T-cell (primary cell): ENCODE measurements at places on chromosomes 11 and 22. TPM values are rescaled to one million over a fixed set of nuclear protein-coding genes. Genes with fewer than 3 reads are reported as not detected.
A peak's percentile ranks its signal among the peaks of the same experiment; 100 is the strongest.

Gene GPR152
- not detected for total RNA-seq

Gene OR8A1
- total RNA-seq = not detected

Gene NXPE1
- not detected for total RNA-seq

Gene PGA5
- total RNA-seq = not detected

DNA sequence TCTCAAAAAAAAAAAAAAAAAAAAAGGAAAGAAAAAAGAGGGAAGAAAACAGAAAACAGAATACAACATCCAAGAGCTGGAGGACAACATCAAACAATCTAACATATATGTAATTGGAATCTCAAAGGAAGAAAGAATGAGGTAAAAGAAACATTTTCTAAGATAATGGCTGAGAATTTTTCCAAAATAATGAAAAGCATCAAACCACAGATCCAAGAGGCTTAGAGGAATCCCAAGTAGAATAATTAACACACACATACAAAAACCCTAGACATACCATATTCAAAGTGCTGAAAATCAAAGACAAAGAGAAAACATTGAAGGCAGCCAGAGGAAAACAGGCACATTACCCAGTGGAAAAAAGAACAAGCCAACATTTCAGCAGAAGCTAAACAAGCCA is 4.9 kb downstream of the SULT4A1 start:
- no peak overlapping the region for H3K4me3 ChIP-seq
- H3K36me3 ChIP-seq = no peaks in the 10 kb centered on the region
- no peak overlapping the region for H3K27ac ChIP-seq
- H3K4me1 ChIP-seq = peaks cover 2% of the 10 kb centered on the region
- H3K27me3 ChIP-seq = peaks cover 68% of the 10 kb centered on the region

DNA sequence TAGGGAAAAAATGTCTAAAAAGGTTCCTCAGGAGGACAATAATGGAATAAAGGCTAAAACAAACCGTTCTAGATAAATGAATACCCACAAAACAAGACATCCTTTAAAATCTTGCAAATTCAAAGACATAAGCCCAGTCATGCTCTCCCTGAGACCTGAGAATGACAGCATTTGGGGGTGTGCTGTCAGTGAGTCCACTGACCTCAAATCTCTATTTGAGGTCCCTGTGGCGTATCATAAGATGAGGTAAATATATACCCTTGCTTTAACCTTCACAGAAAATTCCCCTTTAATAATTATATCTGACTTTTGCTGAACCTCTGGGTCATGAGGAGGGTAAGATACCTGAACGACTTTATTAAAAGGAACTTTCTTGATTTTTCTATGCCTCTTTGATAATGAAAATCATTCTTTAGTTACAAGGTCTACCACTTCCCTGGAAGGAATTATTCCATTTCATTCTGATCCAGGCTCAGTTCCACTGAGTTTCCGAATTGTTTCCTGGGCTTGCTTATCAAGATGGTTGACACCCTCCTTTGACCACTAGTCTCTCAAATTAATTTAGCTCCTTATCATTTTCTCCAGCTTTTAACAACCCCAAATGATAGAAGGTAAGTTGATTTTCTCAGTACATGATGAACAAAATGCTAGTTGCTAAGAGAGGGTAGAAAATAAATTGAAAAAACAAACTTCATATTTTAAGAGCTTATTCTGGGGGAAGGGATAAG is 53.8 kb upstream of the CHRM4 start:
- no peaks in the 10 kb centered on the region for H3K4me1 ChIP-seq
- no peak for DNase-seq
- H3K27ac ChIP-seq = no peak overlapping the region
- no peak overlapping the region for H3K4me3 ChIP-seq
- H3K36me3 ChIP-seq = peaks cover 22% of the 10 kb centered on the region

- H3K36me3 ChIP-seq = no peaks in the 10 kb centered on the region
- H3K4me3 ChIP-seq = no peak overlapping the region
- H3K27ac ChIP-seq = no peak overlapping the region
- no peak for DNase-seq
- no peaks in the 10 kb centered on the region for H3K4me1 ChIP-seq
- H3K27me3 ChIP-seq = peaks cover 11% of the 10 kb centered on the region
Measured at GRCh38 chr22:44372611-44373010, 59.9 kb upstream of the SHISAL1 start.

DNA sequence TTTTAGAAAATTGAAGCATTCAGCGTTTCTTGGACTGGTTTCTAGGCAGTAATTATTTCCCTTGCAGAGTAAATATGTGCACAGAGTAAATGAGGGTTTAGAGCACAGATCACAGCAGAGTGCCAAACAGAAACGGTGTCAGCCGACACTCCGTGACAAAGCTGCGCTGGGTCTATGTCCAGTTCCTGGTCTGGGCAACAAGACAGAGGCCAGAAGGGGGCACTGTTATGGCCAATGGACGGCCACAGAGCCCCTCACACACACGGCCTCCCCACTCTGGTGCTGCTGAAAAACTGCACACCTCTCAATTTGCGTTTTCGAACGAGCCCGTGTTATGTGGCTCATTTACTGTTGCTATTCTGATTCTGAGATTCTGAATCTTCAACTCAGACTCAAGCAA is 180.7 kb downstream of the MPPED1 start:
- no peaks in the 10 kb centered on the region for H3K36me3 ChIP-seq
- DNase-seq = no peak
- no peaks in the 10 kb centered on the region for H3K27me3 ChIP-seq
- H3K4me3 ChIP-seq = no peak overlapping the region
- H3K27ac ChIP-seq = no peak overlapping the region

GRCh38 chr22:47694536-47695130 is 932.2 kb downstream of the TBC1D22A start:
- H3K27me3 ChIP-seq = no peaks in the 10 kb centered on the region
- no peak overlapping the region for H3K4me3 ChIP-seq
- H3K4me1 ChIP-seq = no peaks in the 10 kb centered on the region
- H3K27ac ChIP-seq = no peak overlapping the region

GRCh38 chr22:30603801-30604200 is 3.2 kb upstream of the TCN2 start:
- H3K36me3 ChIP-seq = no peaks in the 10 kb centered on the region
- no peak overlapping the region for H3K4me3 ChIP-seq
- no peak for DNase-seq
- H3K27me3 ChIP-seq = peaks cover 11% of the 10 kb centered on the region

- H3K36me3 ChIP-seq = no peaks in the 10 kb centered on the region
- peaks cover 42% of the 10 kb centered on the region for H3K27me3 ChIP-seq
- no peak overlapping the region for H3K4me3 ChIP-seq
Measured at GRCh38 chr11:44382656-44383240, 72.8 kb upstream of the ALX4 start.

DNA sequence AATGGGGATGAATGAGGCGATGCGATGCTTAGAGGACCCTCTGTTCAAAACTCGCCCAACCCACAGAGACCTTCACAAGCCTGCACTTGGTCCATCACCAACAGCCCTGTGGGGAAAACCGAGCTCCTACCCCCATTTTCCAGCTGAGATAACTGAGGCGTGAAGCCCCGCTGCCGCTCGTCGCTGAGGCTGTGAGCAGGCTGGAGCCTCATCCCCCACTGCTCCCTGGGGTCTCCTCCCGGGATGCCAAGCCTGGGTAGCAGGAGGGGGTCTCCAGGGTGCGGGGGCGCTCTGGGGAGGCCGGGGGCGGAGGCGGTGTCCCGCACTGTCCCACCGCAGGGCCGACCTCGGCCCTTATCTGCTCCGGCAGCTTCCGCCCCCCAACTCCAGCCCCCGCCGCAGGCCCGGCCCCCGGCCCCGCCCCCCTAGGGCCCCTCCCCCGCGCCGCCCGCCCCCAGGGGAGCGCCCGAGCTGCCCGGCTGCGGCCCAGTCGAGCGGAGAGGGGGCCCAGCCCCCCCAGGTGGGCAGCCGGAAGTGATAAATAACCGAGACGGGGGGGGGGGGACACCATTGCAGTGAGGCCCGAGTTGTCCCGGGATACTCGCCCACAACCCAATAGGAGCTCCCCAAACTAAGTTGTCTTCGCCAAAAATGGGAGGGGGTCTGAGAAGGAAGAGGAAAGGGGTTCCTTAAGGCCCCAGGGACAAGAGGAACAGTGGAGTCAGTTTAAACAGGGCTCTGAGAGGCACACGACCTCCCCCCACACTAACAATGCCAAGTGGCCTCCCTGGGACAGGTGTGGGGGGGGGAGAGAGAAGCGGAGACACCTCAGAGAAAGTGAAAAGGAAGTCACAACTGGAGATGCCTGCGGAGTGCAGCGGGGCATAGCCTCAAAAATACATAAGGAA is 8.3 kb upstream of the SLC39A13 start:
- H3K4me3 ChIP-seq = peak overlapping the region; percentile 68
- H3K27ac ChIP-seq = peak overlapping the region; percentile 67
- no peaks in the 10 kb centered on the region for H3K27me3 ChIP-seq
- no peak for DNase-seq
- peaks cover 38% of the 10 kb centered on the region for H3K4me1 ChIP-seq

DNA sequence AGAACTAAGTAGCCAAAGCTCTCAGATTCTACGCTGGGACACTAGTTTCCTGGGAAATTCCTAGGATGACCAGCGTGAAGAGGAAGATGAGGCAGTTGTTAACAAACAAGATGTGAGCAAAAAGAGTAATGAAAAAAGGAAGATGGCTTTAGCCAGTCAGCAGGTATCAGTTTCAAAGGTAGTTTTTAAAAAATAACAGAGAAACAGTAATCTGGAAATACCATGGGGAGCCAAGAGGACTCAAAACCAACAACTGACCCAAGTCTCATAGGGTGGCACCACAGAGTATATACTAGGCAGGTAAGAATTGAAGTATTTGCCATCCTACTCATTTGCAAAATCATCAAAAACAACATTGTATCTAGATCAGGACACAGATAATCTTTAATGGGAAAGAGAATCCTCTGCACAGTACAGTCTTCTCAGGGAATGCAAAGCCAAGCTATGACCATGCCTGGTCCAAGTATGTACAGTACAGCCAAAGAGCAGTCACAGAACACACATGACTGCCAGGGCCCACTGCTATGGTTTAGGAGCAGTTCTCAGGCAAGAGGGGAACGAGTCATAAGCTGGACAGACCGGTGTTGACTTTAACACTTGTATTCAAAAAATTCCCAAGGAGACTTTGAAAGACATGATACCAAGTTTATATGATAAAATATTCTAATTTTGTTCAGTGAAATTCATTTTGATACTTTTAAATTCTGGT is 20.6 kb downstream of the MSANTD4 start:
- no peak overlapping the region for H3K27ac ChIP-seq
- no peak overlapping the region for H3K4me3 ChIP-seq

GRCh38 chr11:36425561-36426081 is 84.5 kb downstream of the TRAF6 start:
- peaks cover 14% of the 10 kb centered on the region for H3K36me3 ChIP-seq
- no peak overlapping the region for H3K4me3 ChIP-seq
- peak overlapping the region; percentile 9 for H3K27ac ChIP-seq
- peaks cover 3% of the 10 kb centered on the region for H3K4me1 ChIP-seq
- no peak for DNase-seq
